ENCODE measurements at places on chromosomes 2 and 18.

GRCh38 chr2:212249451-212249850 is 289.2 kb downstream of the ERBB4 start:
- peak; percentile 25 for DNase-seq

DNA sequence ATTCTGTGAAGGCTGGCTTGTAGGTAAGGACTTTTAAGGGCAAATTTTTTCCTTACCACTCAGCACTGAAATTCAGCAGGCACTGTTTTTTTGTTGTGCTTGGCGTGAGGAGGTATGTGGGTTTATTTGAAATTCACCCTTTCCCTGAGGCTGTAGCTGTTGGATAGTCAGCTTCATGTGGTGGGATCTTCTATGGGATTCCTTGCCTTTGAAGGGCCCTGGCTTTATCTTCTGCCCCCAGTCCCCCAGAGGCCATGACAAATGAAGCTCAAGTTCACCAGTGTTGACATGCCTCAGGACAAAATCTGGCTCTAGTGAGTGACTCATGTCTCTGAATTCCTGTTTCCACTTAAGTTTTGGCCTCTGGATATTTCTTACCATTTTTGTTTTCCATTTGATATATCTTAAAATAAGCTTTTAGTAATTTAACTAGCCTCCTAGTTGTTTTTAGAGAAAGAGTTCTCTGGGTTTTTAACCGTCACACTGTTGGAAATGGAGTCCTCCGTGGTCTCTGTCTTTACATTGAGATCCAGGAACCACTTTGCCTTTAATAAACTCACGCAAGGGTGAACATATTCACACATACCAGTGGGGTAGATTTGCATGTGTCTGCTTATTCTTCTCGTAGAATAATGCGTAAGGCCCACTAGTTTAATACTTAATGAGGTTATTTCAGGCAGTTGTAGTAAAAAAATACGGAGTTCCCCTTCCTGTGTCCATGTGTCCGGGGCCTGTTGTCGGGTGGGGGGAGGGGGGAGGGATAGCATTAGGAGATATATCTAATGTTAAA is 211.1 kb upstream of the FAM98A start:
- DNase-seq, result peak; percentile 85

DNA sequence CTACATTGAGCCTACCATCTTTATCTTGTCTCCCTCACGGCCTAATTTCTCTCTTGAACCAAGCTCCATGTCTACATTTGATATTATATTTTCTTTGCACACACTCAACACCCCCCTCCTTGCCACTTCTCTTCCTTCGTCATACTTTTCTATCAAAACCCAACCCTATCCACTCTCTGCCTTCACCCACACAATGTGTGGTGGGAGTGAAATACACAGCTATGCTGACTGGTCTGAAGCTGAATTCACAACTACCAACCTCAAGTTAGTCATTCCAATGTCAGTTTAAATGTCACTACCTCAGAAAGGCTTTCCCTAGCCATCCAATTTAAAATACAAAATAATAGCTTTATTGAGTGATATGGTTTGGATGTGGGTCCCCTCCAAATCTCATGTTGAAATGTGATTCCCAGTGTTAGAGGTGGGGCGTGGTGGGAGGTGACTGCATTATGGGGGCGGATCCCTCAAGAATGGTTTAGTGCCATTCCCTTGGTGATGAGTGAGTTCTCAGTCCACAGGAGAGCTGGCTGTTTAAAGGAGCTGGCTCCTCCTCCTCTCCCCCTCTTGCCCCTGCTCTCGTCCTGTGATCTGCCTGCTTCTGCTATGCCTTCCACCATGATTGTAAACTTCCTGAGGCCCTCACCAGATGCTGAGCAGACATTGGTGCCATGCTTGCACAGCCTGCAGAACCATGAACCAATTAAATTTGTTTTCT is 112.1 kb downstream of the DTNB start:
- DNase-seq, result no peak

GRCh38 chr2:21161832-21162614 is 38.3 kb downstream of the TDRD15 start:
- no peak for DNase-seq

DNA sequence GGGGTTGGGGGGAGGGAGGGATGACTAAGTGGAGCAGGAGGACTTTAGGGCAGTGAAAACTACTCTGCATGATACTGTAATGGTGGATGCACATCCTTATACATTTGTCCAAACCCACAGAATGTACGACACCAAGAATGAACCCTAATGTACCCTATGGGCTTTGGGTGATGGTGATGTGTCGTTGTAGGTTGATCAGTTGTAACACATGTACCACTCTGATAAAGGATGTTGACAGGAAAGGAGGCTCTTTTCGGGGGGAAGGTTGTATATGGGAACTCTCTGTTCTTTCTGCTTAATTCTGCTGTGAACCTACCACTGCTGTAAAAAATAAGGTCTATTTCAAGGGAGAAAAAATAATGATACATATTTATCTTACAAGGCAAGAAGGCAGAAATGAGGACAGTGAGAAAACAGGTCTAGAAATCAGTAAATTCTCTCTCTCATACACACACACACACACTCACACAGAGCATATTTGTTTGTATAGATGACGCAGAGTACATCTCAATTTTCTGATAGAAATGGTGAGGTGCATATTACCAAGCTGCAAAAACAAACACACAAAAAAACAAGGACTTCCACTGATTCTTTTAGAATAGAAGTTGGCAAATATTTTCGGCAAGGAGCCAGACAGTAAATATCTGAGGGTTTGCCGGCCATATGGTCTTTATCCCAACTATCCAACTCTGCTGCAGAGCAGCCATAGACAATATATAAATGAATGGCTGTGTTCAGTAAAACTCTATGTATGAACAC is 20.2 kb downstream of the FAM124B start:
- no peak for DNase-seq

GRCh38 chr2:203484266-203485112 is 50.6 kb downstream of the RAPH1 start:
- DNase-seq, result no peak

- no peak for DNase-seq
These were observed 76.8 kb downstream of the ZNF407 start for GRCh38 chr18:74674487-74674886.

DNA sequence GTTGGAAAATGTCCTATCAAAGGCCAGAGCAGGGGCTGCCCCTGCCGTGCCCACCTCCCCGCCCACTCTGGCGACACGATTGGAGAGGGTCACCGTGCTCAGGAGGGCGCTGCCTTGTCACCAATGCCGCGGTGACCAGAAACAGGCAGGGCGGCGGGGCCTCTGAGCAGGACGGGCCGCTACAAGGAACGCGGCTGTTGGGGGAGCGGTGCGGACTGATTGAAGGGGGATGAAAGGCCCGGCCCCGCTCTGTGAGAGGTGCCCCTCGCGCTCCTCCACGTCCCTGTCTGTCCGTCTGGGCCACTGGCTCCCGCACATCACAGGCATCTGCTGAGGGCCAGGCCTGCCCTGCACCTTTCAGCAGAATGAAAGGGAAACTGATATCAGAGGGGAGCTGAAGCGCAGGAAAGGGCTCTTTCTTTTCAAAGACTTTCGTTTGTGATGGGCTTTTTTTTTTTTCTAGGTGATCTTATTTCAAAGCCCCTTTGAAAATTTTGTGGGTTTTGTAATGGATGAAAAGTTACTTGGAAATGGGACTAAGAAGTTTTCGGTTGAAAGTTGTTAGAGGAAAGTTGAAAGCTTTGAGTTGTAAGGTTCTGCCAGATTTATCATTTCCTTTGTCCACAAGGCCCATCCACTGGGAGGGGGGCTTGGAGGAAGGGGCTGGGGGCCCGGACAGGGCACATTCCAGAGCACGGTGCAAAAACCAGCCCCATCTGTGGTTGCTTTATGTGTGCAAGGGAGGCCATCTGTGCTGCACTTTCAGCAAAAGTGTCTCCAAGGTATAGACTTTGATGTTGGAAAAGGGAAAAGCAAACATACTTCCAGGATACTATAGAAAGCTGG is 244.2 kb downstream of the KLHL29 start:
- no peak for DNase-seq

- peak; percentile 38 for DNase-seq
These were observed 2.1 kb downstream of the NABP1 start for GRCh38 chr2:191679818-191680600.

DNA sequence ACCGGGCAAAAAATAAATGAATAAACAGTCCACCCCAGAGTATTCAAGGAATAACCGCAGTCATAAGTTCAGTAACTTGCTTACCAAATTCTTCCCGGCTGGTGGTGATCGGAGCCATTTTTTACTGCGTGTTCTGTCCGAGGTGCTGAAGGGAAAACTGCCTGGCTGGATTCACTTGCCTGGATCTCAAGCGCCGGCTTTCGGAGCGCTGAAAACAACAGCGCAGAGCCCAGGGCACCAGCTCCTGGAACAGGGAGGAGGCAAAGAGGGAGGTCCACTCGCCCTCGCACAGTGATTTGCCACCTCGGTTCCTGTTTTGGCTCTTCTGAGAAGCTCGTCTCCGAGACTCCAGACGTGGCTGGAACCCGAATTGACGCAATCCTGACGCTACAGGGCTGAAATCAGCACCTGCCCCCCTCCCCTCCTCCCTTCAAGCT is at the start of gene SYT4:
SYT4 (minus strand) TSS at position 327 of the 437 bp plus-strand sequence; CDS start at position 118, 209 bp downstream.
- peak; percentile 49 for DNase-seq

DNA sequence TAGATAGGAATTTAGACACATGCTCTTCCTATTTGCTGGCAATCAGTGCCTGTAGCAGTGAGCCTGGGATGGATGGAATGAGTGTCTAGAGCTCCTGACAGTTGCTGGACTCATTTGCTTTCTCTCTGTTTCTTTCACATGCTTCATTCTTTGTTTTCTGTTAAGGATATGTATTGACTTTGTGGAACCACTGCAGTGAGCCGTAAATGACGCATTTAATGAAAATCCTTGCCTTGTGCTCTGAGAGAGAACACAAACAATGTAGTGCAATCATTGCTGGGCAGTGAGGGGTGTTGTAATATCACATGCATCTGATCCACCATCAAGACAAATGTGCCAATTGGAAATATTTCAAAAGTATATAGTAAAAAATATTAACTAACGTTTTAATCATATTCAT is 25.2 kb upstream of the CDH20 start:
- no peak for DNase-seq

- DNase-seq, result no peak
These were observed 22.9 kb upstream of the TYMS start for GRCh38 chr18:634551-635045.

- no peak for DNase-seq
These were observed 72.7 kb upstream of the FOSL2 start for GRCh38 chr2:28320009-28320365.

DNA sequence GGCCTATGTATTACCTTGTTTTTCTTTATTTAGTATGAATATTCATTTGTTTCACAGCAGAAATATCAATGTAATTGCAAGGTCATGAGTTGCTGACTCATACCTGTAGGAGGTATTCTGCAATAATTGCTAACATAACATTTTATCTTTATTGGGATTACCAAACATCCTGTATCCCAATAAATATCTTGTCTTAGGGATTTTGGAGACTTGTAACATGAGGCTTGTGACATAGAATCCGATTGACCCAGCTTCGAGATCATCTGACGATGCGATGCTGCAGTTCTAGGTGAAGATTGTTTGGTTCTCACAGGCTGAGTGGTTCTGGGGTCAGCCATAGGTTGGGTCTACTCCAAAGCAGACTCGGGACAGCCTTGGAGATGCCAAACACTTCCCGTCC is 133.4 kb upstream of the RND3 start:
- DNase-seq, result no peak

GRCh38 chr2:191188550-191189093 is 37.8 kb upstream of the STAT4 start:
- no peak for DNase-seq

GRCh38 chr2:197883354-197884032 is 79.1 kb downstream of the PLCL1 start:
- DNase-seq, result no peak

DNA sequence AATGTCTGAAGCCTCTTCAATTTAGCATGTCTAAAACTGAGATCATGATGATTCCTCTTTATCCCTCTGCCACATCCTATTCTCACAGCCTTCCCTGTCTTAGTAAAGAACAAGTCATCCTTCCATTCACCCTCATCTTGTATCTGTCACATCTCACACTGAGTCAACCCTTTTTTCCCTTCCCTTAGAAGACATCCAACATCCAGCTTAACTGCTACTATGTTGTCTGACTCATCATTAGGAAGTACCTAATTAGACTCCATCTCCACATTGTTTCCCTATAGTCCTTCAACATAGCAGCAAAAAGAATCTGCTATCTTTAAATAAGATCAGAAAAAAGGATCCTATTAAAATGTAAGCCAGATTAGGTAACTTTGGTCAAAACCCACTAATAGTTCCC is 85.2 kb upstream of the GRB14 start:
- DNase-seq, result peak; percentile 63

DNA sequence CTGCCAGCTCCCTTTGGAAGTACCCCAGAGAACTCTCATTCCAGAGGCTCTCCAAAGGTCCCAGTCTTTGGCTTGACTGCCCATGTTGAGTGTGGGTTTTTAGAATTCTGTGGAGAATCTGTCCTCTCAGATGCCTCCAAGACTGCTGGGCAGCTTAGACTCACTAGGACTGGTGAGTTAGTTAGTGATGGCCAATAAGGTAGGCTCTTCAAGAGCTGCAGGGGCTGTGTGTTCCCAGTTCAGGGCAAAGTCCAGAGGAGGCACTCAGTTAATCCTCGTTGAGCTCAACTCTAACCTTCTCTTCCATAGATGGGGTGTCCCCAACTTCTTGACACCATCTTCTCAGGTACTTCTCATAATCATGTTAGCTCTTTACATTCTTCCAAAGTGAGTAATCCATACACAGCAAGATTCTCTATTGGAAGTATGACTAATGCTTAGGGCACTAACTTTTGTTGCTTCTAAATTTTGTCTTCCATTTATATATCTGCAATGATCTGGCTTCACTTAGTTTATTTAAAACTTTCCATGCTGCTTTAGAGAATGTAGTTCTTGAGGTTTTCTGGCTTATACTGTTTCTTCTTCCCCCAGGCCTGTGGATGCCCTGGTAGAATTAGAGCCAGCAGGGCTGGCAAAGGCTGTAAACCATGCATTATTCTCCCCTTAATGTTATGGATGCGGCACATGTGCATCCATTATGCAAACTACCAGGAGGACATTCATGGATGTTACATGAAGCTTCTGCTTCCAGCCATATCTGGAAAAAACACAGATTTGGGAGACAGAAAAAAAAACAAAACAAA is 88.9 kb downstream of the POLE4 start:
- DNase-seq, result no peak

DNA sequence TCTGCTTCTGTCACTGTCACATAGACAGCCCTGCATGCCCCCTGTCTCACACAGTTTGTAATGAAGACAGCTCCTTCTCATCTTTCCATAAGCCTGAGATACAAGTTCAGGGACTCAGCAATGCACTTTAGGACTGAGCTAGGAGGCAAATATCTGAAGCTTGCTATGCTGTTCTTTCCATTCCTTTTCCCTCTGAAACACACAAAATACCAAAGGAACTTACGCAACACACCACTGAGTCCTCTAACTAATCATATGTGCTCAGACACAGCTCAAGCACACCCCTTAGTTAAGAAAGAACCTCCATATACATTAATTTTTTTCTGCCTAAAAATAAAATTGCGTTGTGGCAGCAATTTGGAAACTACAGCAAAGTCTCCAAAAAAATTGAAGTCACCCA is 17.9 kb downstream of the SERPINB8 start:
- DNase-seq, result no peak

Measured in stromal cell of bone marrow (primary cell).